ENCODE measurements at places on chromosomes 2 and 18.
A peak's percentile ranks its signal among the peaks of the same experiment; 100 is the strongest.

DNA sequence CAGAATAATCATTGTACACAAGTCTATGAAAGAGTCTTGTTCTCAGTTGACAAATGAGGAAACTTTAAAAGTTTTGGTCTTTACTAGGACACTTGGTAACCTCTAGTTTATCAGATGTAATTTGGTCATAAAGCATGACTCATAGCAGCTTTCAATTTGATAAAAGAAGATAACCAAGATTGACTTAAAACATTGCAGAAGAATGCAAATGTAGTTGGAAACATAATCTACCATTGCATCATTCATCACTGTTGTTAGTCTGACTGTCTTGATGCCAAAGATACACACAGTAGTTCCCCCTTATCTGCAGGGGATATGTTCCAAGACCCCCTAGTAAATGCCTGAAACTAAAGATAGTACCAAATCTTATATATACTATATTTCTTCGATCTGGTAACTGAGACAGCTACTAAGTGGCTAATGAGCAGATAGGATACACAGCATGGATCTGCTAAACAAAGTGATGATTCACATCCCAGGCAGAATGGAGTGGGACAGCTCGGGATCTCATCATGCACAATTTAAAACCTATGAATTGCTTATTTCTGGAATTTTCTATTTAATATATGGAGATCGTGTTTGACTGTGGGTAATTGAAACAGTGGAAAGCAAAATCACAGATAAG, 131.4 kb upstream of the CCDC68 start:
- DNase-seq = no peak

GRCh38 chr2:70992945-70993853, 1.5 kb downstream of the TEX261 start:
- peak; percentile 16 for DNase-seq

DNA sequence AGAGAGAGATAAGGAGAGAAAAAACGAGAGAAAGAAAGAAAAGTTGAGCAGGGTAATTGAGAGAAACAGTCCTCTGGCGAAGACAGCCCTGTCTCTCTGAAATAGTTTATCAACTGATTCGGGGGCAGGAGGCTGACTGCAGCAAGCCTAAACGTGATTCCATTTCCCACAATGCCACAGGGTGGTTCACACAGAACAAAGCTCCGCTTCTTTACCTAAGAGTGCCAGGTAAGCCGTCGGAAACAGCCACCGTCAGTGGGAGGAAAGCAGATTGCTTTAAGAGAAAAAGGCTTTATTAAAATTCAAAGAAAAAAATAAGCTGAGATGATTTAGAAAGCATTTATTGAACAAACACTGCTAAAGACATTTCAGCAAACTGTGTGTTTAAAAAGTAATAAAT, 271.4 kb upstream of the POU3F3 start:
- no peak for DNase-seq

GRCh38 chr2:196489371-196489770, 150.1 kb upstream of the CCDC150 start:
- DNase-seq = no peak

- no peak for DNase-seq
Measured at GRCh38 chr2:128664499-128664971, 345.9 kb upstream of the HS6ST1 start.

- no peak for DNase-seq
Measured at GRCh38 chr18:60090170-60090569, 190.4 kb downstream of the PMAIP1 start.

Measured in CD4-positive, alpha-beta T cell (primary cell).